Stimulated activated CD4-positive, alpha-beta T cell treated with anti-CD3 and anti-CD28 coated beads, Interleukin-1b, Interleukin-23, amount 100 ng/mL, for 48 hours (primary cell): ENCODE measurements at places on chromosomes 16 and 17.

- DNase-seq = no peak
Measured at GRCh38 chr17:48615047-48615962, at the start of gene HOXB8. HOXB8 (minus strand) TSS chr17:48615292; CDS start chr17:48614704, 588 bp downstream.

DNA sequence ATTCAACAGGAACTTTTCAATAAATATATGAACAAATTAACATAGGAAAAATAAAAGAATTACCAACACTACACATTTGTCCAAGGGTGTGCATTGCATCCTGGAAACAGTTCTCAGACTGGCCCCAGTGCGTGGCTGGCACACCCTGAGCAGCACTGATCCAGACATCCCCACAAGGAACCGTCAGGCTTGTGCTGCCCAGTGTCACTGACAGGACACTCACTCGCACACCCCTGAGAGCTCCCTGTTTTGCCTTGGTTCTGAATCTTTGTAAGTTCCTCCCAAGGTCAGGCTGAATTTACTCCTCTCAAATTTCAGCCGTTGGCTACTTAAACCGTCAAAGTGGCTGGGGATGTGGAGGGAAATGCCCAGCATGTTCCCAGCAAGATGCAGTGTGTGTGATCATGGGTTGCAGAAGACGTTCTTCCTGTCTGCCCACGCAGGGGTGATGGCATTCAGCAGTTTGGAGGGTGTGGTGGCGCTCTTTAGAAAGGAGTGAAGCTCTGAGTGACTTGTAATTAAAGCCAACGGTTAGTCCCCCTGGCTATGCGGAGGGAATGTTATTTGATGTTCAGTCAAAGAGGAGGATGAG lies 1.7 kb downstream of the MT2A start:
- peak; percentile 86 for DNase-seq

GRCh38 chr16:1612320-1613111 lies at the start of gene CRAMP1:
CRAMP1 (plus strand) TSS chr16:1612360; CDS start chr16:1614640, 2,280 bp downstream.
- DNase-seq = no peak

GRCh38 chr16:8194794-8195193 lies 395.5 kb downstream of the TMEM114 start:
- DNase-seq = no peak

GRCh38 chr16:68079626-68080344 lies 5.4 kb upstream of the NFATC3 start:
- DNase-seq = peak; percentile 72

DNA sequence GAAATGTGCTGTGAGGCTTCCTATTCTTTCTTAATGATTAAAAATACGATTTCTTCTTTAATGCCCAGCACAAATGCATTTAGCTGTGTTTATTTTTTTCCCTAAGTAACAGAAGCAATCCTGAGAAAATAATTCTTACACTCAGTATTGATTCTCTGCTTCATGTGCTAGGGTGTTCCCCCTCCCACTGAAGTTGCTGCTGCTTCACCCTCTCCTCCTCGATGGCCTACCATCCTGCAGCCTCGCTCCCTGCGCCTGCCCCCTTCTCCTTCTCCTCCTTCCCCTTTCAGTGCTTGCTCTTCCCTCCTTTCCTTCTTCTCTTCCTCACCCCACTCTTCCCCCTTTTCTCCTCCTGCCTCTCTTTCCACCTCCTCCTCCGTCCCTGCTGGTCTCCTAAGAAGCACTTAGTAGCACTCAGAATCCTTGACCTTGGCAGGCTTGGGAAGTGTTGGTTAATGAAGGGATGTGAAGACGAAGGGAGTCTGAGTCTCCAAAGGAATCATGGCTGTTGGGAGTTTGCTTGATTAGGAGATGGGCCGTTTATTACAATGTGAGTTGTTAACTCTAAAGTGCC lies 119.7 kb downstream of the RPTOR start:
- no peak for DNase-seq

DNA sequence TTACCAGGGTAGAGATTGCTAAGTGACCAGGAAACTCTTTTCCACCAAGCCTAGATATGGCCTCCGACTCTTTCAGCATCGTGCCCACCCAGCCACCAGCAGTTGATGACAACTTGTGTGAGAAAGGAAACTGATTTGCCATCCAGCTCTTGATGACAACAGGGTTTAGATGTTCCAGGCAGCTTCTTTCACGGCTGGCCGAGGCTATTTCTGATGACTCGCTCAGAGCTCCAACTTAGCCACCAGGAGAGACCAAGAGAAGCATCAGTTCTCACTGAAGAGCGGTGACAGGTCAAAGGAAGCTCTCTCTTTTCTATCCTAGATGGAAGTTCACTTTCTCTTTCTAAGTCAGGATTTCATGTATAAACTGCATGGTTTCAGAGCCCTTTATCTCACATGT lies 61.2 kb downstream of the MPHOSPH6 start:
- DNase-seq = no peak

- DNase-seq = no peak
Measured at GRCh38 chr17:2059547-2060384, 4.9 kb downstream of the HIC1 start.

DNA sequence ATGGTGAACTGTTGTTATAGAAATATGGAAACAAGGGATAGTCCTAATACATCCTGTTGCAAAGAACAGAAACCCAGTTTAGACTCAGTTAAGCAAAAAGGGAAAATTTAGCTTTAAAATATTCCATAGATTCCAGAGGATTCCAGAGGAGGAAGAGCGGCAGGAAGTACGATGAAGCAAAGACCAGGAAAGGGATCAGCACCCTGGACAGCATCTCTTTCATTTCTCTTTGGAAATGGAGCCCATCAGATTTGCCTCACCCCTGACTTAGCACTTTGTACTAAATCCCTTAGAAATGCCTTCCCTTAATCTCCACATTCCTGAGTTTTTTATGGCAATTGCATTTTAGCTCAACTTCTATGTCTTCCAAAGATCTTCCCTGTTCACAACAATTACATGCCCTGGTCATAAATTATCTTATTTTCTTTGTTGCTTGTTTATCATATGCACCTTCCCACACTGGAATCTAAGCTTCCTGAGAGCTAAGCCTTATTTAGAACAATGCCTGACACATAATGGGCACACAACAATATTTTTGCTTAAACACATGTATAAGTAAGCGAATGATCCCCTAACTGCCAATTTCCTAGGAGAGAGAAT lies 150.0 kb upstream of the RBFOX1 start:
- no peak for DNase-seq

GRCh38 chr16:9334103-9334502 lies 242.7 kb downstream of the HAPSTR1 start:
- DNase-seq = no peak

DNA sequence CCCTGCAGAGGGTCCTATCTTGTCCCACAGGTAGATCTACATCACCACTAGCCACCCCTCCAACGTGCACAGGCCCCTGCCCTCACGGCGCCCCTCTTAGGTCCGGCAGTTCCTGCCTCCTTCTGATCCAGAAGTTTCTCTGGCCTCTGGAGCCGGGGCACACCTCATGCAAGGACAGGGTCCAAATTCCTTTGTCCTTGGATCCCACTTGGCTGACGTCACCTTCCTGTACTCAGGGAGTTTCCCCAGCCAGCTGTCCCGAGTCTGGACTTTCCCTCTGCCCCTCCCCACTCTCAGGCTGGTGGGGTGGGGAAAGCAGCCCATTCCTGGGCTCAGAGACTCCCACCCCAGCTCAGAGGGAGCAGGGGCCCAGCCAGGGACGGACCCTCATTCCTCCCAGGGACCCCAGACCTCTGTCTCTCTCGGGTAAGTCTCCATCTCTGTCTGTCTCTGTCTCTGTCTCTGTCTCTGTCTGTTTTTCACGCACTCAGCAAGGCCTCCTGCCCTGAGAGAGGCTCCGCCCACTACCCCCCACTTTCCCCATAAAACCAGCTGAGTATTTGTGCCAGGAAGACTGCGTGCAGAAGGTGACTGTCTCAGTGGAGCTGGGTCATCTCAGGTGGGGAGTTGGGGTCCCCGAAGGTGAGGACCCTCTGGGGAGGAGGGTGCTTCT lies at the start of gene IL32:
TSS of gene IL32 (plus strand) at position 572 of the 673 bp plus-strand sequence. CDS start 172 bp downstream, outside the sequence.
- peak; percentile 74 for DNase-seq

DNA sequence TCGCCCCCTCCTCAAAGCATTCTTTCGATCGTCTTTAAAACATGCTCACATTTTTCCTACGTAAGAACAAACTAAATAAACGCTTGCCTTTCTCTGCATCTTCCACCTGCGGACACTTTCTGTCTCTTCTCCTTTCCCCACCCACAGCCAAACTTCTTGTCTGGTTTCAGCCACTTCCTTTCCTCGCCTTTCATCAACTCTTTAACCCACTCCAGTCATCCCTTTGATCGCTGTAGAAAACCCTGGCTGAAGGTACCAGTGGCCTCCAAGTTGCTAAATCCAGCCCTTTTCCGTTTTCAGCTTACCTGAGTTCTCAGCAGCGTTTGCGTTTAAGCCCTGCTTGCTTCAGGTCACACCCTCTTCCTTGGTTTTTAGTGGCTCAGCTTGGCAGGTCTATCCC lies 483 bp downstream of the RPA1 start:
- no peak for DNase-seq

DNA sequence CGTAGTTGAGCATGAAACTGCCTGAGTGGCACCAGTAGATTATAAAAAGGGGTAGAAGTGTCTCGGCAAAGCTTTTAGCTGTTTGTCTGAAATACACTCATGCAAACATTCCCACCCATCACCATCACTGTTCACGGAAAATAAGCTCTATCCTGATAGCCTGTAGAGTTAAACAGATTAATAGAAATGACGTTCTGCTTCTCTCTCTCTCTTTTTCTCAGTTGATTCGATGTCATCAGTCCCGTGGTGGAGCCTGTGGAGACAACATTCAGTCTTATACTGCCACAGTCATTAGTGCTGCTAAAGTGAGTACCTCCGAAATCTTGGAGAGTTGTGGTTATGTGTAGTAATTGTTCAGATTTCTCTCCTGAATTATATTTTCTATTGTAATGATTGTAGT lies 224.7 kb downstream of the BCAS3 start:
- no peak for DNase-seq

DNA sequence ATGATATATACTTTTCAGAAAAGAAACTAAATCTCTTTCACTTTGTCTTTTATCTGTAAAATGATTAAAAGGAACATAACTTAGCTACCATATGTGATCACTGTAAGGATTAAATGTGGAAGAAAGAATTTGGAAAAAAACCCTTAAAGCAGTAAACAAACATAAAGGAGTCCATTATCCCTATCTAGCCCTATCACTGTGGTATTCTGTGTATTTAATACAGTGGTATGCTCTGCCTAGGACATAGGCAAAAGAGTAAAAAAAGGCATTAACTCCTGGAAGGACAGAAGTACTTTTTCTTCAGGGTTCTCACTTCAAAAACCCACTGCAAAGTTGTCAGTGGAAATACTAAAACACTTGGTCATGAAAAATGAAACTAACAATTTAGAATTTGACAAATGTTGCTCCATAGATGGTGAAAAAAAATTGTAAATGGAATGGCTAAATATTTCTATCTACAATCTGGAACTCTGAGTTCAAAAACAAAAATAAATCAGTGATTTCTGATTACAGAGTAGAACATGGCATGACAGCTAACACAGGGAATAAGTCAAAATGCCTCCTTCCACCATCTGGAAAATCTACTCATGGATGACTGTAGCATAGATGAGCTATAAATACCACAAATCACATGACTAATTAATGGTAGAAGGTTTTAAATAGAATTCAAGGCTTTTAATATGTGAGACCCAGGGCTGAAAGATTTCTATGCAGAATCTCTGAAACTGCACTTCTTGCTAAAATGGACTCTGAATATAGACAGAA lies 140.1 kb downstream of the ITFG1 start:
- DNase-seq = no peak

DNA sequence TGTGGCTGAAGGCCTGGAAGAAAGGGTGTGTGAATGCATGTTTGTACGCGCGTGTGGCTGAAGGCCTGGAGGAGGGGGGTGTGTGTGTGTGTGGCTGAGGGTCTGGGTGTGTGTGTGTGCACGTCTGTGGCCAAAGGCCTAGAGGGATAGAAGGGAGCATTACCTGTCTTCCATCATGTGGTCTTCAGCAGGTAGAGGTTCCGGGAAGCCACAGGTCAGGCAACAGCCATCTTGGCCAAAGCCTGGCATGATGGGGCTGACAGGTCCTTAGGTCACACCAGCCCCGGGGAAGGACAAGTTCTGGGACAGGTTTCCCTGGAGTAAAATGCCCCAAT lies 5.2 kb downstream of the LITAFD start:
- no peak for DNase-seq

DNA sequence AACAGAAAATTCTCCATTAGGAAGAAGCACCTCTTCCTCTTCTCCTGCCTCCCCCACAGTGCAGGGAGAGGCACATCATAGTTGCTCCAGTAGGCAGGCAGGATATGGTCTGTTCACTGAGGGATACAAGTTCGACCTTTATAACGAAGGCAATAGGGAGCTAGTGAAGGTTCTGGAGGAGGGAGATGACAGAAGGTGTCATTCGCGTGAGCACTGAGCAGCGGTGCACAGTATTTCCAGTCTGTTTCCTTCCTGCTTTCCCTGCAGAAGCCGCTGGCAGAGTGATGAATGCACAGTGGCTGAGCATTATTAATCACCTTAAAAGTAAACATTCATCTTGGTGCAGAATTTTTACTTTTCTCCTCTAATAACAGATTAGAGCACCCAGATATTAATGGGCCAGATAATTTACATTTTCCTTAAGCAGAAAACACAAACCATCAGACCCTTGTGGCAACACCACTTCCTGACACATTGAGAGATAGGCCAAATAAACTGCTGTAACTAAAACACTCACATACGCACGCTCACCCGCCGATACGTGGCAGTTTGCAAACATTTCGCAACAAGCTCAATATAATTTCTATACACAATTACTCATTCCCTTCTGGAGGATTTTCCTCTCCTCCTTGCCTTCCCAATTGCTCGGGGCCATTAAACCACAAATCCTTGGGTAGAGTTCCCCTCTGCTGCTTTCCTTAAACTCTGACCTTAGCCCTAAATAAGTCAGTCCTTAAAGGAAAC lies 69.5 kb downstream of the AIPL1 start:
- DNase-seq = no peak

GRCh38 chr17:82225368-82226029 lies 3.3 kb upstream of the SLC16A3 start:
- DNase-seq = no peak

GRCh38 chr16:14121142-14121541 lies 50.0 kb downstream of the MRTFB start:
- DNase-seq = no peak

GRCh38 chr17:43745541-43745940 lies 13.1 kb downstream of the SOST start:
- no peak for DNase-seq

- DNase-seq = peak; percentile 22
Measured at GRCh38 chr16:47037396-47037745, 63.9 kb upstream of the DNAJA2 start.
